ENCODE measurements at places on chromosomes 2 and 18.

DNA sequence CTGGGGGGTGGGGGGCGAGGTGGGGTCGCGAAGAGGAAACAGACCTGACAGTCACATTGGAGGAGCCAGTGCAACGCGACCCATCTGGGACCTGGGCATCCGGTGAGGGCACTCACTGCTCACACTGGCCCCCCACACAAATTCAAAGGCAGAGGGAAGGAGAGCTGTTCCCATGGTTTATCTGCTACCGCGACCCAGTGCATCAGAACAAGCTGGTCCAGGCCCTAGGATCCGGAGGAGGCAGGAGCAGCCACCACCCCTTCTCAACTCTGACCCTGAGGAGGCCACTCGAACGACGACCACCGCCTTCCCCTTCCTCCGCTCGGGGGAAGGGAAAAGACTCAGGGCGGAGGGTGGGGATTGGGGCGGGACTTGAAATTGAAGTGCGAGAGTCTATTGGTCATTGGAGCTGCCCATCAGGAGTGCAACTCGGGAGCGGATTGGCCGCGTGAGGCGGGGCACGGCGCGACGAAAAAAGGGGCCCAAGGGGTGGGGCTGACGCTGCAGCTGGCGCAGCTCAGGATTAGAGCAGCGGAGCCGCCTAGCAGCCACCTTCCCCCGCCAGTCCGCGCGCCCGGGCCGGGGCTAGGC, at the start of gene CDK5R2:
Gene CDK5R2, plus strand, starts transcription at position 526 of the 591 bp plus-strand sequence. CDS start 155 bp downstream, outside the sequence.
- H3K27ac ChIP-seq, result no peak within 1 kb of the TSS
- H3K36me3 ChIP-seq, result no peaks in the 10 kb centered on the region
- no peak within 1 kb of the TSS for H3K4me3 ChIP-seq
- H3K4me1 ChIP-seq, result no peaks in the 10 kb centered on the region
- peaks cover 3% of the 10 kb centered on the region for H3K27me3 ChIP-seq

DNA sequence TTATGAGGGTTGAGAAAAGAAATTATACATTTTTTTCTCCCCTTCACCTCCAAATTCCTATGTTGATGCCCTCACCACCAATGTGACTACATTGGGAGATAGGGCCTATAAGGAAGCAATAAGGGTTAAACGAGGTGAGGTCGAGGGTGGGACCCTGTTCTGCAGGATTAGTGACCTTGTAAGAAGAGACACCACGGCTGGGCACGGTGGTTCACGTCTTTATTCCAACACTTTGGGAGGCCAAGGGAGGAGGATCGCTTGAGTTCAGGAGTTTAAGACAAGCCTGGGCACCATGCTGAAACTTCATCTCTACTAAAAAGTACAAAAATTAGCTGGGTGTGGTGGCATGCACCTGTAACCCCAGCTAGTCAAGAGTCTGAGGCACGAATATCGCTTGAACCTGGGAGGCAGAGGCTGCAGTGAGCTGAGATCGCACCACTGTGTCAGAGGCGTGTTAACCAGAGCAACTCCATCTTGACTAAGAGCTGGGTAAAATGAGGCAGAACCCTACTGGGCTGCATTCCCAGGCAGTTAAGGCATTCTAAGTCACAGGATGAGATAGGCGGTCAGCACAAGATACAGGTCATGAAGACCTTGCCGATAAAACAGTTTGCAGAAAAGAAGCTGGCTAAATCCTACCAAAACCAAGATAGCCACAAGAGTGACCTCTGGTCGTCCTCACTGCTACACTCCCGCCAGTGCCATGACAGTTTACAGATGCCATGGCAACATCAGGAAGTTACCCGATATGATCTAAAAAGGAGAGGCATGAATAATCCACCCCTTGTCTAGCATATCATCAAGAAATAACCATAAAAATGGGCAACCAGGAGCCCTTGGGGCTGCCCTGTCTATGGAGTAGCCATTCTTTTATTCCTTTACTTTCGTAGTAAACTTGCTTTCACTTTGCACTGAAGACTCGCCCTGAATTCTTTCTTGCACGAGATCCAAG, 77.0 kb downstream of the NCAPH start:
- no peaks in the 10 kb centered on the region for H3K27me3 ChIP-seq
- H3K4me3 ChIP-seq, result no peak overlapping the region
- H3K4me1 ChIP-seq, result peaks cover 6% of the 10 kb centered on the region
- no peak overlapping the region for H3K27ac ChIP-seq
- no peaks in the 10 kb centered on the region for H3K36me3 ChIP-seq

DNA sequence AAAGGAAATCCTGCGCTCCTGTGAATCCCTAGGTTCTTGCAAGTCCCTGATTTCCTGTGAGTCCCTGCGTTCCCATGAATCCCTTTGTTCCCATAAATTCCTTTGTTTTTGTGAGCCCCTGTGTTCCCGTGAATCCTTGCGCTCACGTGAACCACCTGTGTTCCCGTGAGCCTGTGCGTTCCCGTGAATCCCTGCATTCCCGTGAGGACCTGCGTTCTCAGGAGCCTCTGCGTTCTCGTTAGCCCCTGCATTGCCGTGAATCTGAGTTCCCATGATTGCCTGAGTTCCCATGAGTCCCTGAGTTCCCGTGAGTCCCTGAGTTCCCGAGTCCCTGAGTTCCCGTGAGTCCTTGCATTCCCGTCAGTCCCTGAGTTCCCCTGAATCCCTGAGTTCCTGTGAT, 71.5 kb downstream of the SNTG2 start:
- H3K4me3 ChIP-seq, result no peak overlapping the region
- no peaks in the 10 kb centered on the region for H3K27me3 ChIP-seq
- DNase-seq, result no peak
- H3K4me1 ChIP-seq, result no peaks in the 10 kb centered on the region
- H3K27ac ChIP-seq, result no peak overlapping the region

GRCh38 chr18:74420481-74420880, 36.6 kb downstream of the DIPK1C start:
- no peak overlapping the region for H3K4me3 ChIP-seq
- H3K36me3 ChIP-seq, result no peaks in the 10 kb centered on the region
- no peak for DNase-seq
- H3K27me3 ChIP-seq, result no peaks in the 10 kb centered on the region
- no peaks in the 10 kb centered on the region for H3K4me1 ChIP-seq

DNA sequence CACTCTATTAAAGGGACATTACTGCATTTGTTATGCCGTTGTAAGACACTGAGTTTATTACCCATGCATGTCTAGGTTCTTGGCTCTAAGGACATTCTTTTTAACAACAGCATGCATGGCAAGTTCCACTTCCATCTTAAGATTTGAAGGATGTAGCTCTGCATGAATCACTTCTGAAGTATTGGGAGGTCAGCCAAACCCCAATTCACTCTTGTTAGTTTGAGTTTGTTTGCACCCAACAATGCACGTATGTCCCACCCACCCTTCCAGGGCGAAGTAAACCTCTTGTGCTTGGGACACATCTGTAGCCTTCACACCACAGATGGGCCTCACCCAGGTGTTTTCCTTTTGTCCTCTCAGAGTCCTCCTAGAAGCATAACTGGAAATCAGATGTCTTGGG, 5.6 kb upstream of the LAMA3 start:
- no peak overlapping the region for H3K27ac ChIP-seq
- H3K36me3 ChIP-seq, result no peaks in the 10 kb centered on the region
- no peaks in the 10 kb centered on the region for H3K4me1 ChIP-seq
- no peak overlapping the region for H3K4me3 ChIP-seq

DNA sequence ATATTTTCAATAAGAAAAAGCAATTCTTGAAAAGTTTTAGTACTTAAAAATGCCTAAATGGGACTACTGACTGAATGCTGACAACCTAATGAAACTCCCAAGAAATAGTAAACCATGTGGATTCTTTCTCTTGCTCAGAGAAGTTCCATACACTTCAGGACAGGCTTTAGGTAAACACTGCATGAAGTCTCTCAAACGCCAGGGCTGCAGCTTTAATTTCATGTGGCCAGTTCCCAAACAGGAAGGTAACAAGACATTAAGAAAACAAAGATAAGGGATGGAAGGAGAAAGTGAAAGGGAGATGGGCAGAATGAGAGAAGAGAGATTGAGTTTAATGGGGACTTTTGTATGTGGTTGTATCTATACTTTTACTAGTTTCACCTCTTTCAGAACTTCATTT, 734.7 kb upstream of the PKDCC start:
- DNase-seq, result no peak
- H3K27ac ChIP-seq, result no peak overlapping the region

DNA sequence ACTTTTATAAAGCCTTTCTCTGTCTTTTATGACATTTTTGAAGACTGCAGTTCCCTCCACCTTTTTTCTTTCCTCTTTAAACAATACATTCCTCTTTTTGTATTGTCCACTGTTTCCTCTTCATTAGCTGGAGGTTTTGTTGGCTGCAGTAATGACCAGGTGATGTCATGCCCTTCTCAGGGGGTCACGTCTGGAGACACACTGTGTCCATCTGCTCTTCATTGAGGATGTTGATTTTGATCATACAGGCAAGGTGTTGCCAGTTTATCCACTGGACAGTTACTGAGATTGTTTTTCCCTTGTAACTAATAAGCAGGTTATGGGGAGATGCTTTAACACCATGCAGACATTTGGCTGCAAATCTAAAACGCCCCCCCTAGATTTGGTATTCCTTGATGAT, 19.8 kb downstream of the ZNF407 start:
- H3K27ac ChIP-seq, result no peak overlapping the region
- no peaks in the 10 kb centered on the region for H3K4me1 ChIP-seq
- DNase-seq, result no peak
- peaks cover 3% of the 10 kb centered on the region for H3K36me3 ChIP-seq
- H3K27me3 ChIP-seq, result no peaks in the 10 kb centered on the region
- H3K4me3 ChIP-seq, result no peak overlapping the region

DNA sequence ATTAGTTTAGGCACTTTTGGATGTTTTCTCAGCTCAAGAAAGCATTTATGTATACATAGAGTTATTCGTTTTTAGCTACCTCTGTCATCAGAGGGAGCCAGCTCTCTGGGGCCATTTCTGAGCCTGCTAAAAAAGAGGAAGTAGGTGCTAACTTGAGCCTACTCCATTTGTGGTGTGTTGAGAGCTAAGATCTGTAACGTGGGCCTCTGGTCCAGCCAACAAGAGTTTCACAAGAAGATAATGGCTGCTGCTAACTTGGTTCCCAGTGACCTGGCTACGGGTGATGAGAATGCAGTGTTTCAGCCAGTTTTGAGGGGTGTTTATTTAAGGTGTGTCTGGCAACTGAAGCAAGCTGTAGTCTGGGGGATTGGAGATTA, 182.5 kb downstream of the PRKCE start:
- H3K27ac ChIP-seq, result 0 out of 2 replicates have a peak overlapping the region, but pooled peaks have one; percentile 34
- H3K27me3 ChIP-seq, result no peaks in the 10 kb centered on the region
- DNase-seq, result no peak
- no peak overlapping the region for H3K4me3 ChIP-seq
- no peaks in the 10 kb centered on the region for H3K4me1 ChIP-seq

- H3K27ac ChIP-seq, result no peak overlapping the region
- no peak overlapping the region for H3K4me3 ChIP-seq
- no peaks in the 10 kb centered on the region for H3K36me3 ChIP-seq
Observed at GRCh38 chr2:237637429-237638135, 10.2 kb downstream of the LRRFIP1 start.
